ENCODE measurements at places on chromosomes 6 and 20. TPM values are rescaled to one million over a fixed set of nuclear protein-coding genes. Genes with fewer than 3 reads are reported as not detected.

DNA sequence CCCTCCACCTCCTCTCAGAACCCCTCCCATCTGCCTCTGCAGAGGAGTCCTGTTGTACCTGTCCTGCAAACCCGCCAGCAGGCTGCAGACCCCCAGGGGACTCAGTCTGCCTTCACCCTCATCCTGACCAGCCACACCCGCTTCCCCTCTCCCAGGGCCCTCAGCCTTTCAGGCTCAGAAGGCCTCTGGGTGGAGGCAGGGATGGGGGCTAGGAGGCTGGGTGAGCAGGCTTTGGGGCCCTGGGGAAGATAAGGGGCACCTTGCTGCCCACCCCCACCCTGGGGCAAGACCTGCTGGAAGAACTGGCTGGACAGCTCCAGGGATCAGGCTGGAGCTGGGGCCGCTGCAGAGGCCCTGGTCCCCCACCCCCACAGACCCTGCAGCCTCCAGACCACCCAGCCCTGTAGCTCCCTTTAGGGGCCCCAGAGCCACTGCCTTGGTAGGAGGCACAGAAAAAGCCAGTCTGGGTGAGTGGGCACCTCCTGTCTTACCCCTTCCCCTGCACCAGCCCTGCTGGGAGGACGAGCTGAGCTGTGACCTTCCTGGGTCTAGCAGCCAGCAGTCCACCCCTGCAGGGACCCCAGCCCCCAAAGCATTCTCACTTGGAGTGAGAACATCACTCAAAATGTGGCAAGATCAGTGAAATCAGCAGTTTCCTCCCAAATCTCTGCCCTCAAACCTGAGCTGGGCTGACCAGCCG is 5.2 kb downstream of the TEAD3 start:
- DNase-seq = no peak

GRCh38 chr20:23488996-23489395 is 1.9 kb upstream of the CST8 start:
- no peak for DNase-seq

- no peak for DNase-seq
These were observed 64.5 kb downstream of the OR2B2 start for GRCh38 chr6:27847706-27848105.

IDH3B gene
- total RNA-seq = 130 TPM

GRCh38 chr20:59231124-59231804 is 67.6 kb downstream of the ZNF831 start:
- no peak for DNase-seq

DNA sequence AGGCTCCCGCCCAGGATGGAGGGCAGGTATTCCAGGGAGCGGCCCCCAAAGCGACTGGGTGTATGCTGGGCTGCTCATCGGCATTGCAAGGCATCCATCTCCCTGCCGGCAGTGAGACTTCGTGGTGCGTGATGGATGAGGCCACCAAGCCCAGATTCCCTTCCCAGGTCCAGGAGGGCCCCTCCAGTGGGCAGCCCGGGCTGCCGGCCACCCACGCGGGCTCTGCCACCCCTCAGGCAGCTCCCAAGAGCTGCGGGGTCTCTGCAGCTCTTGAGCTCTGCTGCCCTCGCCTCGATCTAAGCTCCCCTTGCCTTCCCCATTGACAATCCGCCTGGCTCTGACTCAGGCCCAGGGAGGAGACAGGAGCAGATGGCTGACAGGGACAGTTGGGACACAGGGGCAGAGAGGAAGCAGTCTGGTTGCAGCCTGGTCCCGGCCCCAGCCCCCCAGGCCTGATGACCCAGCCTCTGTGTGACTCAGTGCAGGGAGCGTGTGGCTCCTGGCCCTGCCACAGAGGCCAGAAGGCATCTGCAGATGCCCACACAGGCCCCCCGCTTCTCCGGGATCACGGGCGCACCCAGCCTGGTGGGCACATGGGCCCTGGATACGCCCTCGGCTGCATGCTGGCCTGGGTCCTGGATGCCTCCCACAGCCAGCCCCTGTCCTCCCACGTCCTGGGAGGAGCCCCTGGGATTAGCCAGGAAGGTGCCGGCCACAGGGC is 33.0 kb downstream of the SLCO4A1 start:
- DNase-seq = no peak

GRCh38 chr6:38933426-38933825 is 115.2 kb upstream of the GLP1R start:
- DNase-seq = no peak

HLA-DOA gene
- total RNA-seq = 209 TPM

GRCh38 chr20:13401596-13401995 is 180.5 kb downstream of the ISM1 start:
- no peak for DNase-seq

DNA sequence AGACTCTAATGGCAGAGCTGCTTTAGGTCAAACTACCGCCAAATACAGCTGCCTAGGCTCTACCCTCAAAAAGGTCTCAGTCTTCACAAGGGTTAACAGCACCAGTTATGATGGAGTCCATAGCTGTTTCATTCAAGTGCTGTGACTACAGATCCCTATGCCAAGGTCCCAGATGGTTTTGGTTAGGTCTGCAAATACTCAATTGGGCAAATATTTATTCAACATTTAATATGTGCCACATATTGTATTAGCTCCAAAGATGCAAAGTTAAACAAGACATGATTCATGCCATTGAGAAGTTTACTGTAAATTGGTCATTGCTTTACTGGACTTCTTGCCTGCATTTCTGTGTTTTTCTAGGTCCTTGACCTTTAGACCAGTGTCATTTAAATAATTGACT is 55.8 kb upstream of the TFAP2D start:
- no peak for DNase-seq

GRCh38 chr6:129055796-129056195 is 172.9 kb downstream of the LAMA2 start:
- no peak for DNase-seq

PSMB9 gene
- 114 TPM for total RNA-seq

DNA sequence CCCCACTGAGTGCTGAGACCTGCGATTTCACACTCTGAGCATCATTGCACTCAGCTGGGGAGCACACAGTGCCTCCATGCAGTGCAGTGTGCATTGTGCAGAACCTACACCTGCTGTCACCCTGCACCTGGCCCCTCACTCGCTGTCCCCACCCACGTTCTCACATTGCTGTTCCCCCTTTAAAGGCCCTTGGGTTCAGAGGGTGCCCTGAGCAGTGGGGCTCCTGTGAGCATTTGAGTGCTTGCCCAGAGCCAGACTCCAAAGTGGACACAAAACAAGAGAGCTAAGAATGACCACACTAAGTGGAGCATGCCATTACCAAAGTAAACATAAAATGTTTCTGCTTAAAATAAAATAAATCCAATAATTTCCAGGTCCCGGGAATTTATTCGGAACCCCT is 131.0 kb upstream of the CST7 start:
- no peak for DNase-seq

CGA gene
- not detected for total RNA-seq

Data from hematopoietic multipotent progenitor cell (in vitro differentiated cells).